ENCODE measurements at places on chromosomes 2 and 18.
A peak's percentile ranks its signal among the peaks of the same experiment; 100 is the strongest.

DNA sequence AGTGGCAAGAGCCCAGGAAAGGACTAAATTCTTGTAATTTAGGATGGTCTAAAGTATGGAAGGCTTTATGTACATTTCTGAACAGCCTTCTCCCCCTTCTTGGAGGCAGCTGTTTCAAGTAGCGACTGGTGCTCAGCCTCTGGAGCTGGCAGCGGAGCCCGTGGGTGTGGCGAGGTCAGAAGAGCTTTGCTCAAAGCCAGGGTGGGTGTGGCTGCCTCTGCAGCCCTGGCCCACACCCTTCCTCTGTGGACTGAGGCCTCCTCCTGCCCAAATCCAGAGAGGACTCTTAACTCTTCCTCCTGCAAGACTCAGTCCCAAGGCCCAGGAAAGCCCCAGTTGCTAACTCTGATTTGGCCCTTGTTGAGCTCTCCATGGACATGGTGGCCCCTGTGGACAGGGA, 202.1 kb upstream of the REV1 start:
- no peak for DNase-seq

- DNase-seq = no peak
Observed at GRCh38 chr2:239153806-239154591, 246.8 kb downstream of the HDAC4 start.

GRCh38 chr18:23276451-23276850, 141.2 kb downstream of the CABLES1 start:
- no peak for DNase-seq

GRCh38 chr2:98378901-98379300, 32.6 kb downstream of the CNGA3 start:
- DNase-seq = no peak

DNA sequence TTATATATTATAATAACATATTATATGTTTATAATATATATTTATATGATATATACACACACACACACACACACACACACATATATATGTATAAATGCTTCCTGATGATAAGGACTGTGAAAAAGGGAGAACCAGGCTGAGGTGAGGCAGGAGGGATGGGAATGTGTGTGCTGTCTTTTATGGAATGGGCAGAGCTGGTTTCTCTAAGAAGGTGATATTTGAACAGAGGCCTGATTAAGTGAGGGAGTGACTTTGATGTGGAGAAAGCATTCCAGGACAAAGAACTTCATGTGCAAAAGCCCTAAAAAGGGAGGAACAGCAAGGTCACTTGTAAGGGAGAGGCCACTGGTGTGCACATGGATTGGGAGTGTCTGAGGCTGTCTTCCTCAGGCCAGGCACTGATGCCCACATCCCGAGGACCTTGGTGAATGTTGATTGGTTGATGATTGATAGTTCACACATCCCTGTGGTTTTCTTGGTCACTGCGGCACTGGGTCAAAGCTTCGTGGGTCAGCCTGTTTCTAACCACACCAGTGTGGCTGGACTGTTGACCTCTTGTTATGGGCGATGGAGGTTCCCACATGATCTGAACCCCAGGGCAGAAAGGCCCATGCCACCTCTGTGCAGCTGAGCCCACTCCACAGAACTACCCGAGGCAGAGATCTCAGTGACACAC, 196.9 kb downstream of the MYCN start:
- no peak for DNase-seq

GRCh38 chr2:169237286-169237685, 125.0 kb downstream of the LRP2 start:
- no peak for DNase-seq

DNA sequence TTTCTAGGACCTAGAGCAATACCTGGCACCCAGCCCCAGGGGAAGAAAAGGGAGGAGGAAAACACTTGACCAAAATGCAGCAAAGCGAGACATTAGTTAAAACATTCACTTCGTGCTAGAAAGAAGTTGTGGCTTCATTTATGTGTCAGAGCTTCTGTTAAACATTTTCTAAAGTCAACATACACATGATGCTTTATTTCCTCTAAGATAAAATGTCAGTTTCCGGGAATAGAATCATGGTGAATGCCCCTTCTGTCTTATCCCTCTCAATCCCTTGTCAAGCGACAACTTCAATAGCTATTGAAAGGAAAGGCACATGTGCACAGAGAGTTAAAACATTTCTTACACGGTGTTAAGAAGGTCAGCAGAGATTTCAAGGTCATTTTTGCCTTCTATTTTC, 404.6 kb upstream of the CWC22 start:
- DNase-seq = no peak

- no peak for DNase-seq
Observed at GRCh38 chr2:148802448-148803220, 72.4 kb upstream of the KIF5C start.

DNA sequence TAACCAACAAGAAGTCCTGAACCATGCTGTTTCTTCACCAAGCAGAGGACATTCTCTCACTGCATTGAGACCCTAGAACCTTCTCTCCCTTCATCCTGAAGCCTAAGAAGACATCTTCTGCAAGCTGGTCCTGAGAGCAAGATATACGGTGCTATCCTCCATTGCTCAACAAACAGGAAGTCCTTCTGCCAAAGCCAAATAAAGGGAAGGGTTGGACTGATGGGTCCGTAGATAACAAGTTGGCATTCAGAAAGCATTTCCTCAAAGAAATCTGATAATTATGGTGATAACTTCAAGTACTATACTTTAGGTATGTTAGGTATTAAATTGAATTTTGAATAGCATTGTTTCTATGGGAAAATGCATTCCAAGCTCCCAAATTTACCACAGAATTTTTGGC, 23.3 kb downstream of the GRB14 start:
- no peak for DNase-seq

DNA sequence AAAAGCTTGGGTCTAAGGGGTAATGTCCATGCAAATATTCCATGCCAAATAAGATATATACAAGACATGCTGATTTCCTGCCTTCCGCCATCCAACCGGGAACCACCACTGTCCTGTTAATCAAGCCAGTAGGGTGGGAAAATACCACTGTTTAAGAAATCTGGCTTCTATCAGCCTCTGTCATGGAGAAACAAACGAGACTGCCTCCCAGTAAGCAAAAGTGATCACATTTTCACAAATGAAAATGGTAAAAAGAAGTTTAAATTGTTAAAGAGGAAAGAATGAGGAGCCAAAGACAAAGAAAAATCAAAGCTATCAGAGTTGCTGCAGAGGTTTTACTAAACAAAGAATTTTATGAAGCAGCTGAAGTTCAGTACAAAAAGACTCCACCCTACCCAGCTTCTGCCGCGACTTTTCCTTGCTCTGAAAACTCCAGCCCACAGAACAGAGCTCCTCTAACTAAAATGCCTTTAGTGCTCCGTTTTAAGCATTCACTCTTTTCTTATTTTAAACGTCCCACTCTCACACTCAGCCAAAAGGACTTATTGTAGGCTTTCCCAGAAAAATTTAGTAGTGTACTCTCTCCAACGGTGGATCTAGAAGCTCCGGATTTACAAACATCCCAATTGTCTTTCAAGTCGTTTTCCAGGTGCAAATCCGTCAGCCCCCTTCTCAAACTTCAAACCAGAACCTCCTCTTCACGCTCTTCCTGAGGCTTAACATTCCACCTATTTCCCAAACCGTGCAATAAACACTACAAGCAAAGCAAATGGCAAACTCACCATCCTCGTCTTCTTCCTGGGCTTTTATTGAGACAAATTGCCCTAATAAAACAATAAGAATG, 613 bp downstream of the COL5A2 start:
- peak; percentile 27 for DNase-seq

DNA sequence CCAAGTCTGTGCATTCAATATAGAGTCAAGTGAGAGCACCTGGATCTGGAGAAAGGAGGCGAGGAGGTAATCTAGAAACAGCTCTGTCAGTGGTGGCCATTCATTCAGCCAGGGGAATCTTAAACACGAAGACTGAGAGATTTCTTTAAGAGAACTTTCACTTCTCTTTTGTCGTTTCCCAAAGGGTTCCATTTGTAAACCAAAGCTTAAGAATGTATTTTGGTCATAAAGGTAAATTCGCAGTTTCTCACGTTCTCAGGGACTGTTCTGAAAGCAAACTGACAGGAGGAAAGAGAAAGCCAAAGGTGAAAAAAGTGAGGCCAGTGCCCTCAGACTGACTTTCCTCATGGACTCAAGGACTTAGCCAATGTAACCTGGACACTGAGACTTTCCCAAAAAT, 513.5 kb downstream of the CMPK2 start:
- no peak for DNase-seq

- no peak for DNase-seq
Observed at GRCh38 chr2:95027369-95027720, 1.8 kb downstream of the MAL start.

- no peak for DNase-seq
Observed at GRCh38 chr18:23356424-23356823, 96.7 kb upstream of the RIOK3 start.

- DNase-seq = no peak
Observed at GRCh38 chr2:126890551-126891450, 7.9 kb upstream of the TEX51 start.

- no peak for DNase-seq
Observed at GRCh38 chr2:96129528-96130120, 8.7 kb downstream of the ASTL start.

- peak; percentile 55 for DNase-seq
Observed at GRCh38 chr2:215269397-215270117, 42.3 kb upstream of the ATIC start.

GRCh38 chr18:76399613-76400391, 95.2 kb downstream of the ZNF516 start:
- DNase-seq = peak; percentile 23

- DNase-seq = peak; percentile 93
Observed at GRCh38 chr2:11123856-11124759, 31.2 kb upstream of the SLC66A3 start.

DNA sequence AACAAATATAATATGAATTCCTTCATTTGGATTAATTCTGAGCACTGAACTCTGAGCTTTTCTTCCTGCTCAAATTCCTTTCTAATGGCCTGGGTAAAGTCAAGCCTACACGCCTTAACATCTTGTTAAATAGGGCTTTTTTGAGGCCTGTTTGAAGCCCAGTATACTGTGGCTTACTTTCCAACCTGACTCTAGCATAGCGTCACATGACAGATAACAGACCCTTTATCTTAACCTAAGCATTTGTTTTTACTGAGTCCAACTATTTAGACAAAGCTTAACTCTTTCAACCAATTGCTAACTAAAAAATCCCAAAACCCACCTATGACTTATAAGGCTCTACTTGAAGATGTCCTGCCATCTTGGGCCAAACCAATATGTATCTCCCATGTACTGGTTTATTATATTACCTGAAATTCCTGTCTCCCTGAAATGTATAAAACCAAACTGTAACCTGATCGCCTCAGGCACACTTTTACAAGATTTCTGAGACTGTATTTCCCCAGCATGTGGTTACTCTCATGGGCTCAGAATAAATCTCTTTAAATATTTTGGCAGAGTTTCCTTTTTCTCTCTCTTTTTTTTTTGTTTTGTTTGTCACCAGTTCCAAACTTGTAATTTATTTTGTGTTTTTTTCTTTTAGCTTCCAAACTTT, 271.1 kb upstream of the VWC2L start:
- DNase-seq = no peak

DNA sequence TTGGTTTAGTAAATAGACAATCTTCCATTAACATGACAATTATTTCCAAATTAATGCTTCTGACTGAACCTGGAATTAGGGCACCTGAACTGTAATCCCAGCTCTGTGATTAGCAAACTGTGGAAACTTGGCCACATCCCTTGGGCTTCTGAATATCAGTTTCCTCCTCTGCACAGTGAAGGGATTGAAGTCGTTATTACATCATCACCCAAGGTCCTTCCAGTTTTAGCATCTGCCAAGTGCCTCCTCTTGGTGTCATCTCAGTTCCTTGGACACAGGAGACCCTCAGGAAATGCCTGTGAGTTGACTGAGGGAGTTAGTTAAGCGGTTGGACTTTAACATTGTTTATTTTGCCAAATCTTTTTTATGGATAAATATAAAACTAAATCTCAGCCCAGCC, 64.8 kb downstream of the MOGAT1 start:
- DNase-seq = no peak

DNA sequence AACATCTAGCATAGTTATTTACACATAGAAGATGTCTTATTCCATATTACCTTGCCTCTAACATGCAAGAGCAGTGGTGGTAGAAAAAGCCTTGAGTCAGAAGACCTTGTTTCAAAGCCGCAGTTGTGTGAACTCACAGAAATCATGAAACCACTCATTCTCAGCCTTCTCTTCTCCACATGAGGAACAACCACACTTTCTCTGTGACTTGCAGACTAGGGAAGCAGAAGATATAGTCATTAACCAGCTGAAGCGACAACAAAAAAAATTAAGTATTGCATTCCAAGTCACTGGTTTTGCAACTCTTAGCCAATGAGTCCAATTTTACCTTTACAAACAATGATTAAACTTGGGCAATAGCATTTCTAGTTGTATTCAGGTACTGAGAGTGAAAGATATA, 19.0 kb downstream of the TWSG1 start:
- no peak for DNase-seq

Measured in H7 (cell line).